ENCODE measurements at places on chromosomes 3 and 15. TPM values are rescaled to one million over a fixed set of nuclear protein-coding genes. Genes with fewer than 3 reads are reported as not detected.

DNA sequence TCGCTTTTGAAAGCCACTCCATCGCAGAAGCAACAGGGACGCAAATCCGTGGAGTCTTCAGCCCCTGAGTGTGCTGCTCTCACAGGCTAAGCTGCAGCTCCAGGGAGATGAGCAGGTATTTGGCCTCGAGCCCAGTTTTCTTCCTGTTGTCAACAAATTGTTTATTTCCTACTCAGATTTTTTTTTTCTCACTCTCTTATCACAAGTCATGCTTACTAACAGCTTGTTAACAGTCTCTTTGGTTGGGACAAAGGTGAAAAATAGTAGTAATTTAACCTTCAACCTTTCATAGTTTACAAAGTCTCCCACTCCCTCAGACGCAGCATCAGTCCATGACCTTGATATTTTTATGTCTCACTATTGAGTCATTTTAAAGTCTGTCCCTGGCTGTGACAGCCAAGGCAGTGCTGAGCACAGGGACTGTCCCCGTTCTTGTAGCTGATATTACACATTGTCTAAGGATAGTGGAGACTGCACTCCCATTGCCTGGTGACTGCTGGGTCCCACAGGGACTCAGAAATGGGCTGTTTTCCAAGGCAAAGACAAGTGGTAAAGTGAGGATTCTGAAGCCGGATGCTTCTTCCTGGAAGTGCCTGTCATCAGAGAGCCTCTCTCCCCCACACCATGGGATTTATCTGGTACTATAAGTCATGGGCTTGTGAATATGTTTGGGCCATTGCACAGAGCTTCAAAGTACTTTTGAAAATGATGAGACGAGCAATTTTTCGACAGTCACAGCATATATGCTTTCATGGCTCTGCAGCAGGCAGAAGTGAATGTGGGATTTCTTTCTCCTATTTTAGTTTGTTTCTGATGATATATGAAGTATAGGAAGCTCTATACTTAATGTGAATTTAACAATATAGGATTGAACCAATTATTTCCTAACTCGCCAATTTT is 59.8 kb upstream of the UNC13C start:
- no peaks in the 10 kb centered on the region for H3K36me3 ChIP-seq
- DNase-seq, result no peak
- no peak overlapping the region for H3K4me3 ChIP-seq
- no peaks in the 10 kb centered on the region for H3K27me3 ChIP-seq
- H3K27ac ChIP-seq, result no peak overlapping the region

- H3K27me3 ChIP-seq, result peaks cover 5% of the 10 kb centered on the region
- peak within 1 kb of the TSS; percentile 67 for H3K4me3 ChIP-seq
- no peak within 1 kb of the TSS for H3K27ac ChIP-seq
- no peaks in the 10 kb centered on the region for H3K36me3 ChIP-seq
- no peak for DNase-seq
Observed at GRCh38 chr3:55486857-55487380, at the start of gene WNT5A. Gene WNT5A, minus strand, starts transcription at chr3:55487306. Its CDS starts 321 bp downstream, at chr3:55486985.

GRCh38 chr3:154156530-154156929 is 35.3 kb downstream of the ARHGEF26 start:
- H3K36me3 ChIP-seq, result peaks cover 4% of the 10 kb centered on the region
- no peaks in the 10 kb centered on the region for H3K4me1 ChIP-seq
- no peak overlapping the region for H3K27ac ChIP-seq
- no peak overlapping the region for H3K4me3 ChIP-seq
- no peak for DNase-seq
- H3K27me3 ChIP-seq, result no peaks in the 10 kb centered on the region

DNA sequence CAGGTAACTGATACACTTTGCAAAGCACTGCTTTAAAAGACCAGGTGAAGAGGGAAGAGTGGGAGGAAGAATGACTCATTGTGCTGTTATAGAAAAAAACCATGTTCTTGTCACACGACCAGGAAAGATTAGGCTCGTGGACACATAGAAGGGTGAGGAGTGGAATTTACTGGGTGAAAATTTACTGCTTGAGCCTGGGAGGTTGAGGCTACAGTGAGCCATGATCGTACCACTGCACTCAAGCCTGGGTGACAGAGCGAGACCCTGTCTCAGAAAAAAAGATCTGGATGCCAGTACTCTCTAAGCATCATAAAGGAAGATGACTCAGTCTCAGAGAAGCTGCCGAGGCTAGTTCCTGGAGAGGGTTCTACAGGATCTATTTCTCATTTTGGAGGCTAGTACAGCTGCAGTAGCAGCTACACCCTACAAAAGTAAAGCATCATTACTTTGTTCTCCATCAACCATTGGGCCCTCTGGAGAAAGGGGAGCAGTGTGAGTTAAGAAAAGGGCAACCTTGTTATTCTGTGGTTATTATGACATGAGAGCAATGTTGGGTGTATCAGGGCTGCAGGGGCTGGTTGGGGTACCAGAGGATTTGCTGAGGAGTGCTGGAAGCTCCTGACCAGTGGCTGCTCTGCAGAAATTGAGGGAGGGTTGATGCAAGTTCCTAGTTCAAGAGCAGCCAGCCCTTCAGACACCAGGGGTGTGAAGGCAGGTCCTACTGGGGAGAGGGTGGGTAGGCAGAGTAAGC is 75.4 kb downstream of the CMTM8 start:
- no peak overlapping the region for H3K27ac ChIP-seq
- no peaks in the 10 kb centered on the region for H3K36me3 ChIP-seq
- no peaks in the 10 kb centered on the region for H3K4me1 ChIP-seq
- no peak for DNase-seq
- no peaks in the 10 kb centered on the region for H3K27me3 ChIP-seq
- no peak overlapping the region for H3K4me3 ChIP-seq

DNA sequence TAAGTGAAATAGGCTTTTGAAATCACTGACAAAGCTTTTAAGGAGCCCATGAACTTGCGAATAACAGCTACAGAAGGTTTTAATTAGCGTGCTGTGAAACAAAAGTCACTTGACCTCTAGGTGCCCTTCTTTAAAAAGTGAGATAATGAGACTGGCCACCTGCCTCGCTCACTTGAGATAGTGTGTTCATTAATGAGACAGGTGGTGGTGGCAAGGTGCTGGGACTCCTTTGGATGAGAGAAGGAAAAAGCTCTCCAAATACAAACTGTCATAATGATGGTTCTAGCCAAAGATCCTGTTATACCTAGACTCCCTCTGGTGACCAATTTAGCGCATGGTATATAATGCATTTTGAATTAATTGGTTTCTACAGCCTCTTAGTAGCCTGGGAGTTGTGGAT is 22.7 kb upstream of the IREB2 start:
- H3K4me1 ChIP-seq, result no peaks in the 10 kb centered on the region
- H3K27me3 ChIP-seq, result no peaks in the 10 kb centered on the region
- no peak overlapping the region for H3K4me3 ChIP-seq

DNA sequence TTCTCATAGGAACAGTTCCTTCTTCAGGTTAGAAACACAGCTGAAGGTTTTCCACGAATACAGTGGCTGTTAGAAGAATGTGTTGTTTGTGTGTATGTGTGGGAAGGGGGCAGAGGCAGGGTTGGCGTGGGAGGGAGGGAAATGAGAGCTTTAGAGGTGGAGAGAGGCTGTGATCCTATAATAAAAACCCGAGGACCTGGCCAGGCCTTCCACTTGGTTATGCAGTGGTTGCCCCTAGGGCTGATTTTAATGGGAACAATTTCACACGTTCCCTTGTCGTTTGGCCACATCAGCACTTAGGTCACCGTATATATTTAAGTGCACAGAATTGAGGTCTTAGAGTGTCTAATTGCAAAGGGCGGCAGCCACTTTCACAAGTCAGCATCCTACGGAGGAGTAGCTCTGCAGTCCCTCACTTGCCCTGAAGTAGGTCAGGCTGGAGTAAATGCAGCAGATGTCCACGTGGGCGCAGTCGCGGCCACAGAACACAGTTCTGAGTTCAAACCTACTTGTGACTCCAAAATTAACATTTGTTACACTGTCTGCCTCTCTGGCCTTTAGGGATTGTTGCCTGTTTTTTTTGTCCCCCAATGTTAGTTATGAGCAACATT is 85.6 kb downstream of the PDCD6IP start:
- H3K4me3 ChIP-seq, result peak overlapping the region; percentile 2
- H3K36me3 ChIP-seq, result no peaks in the 10 kb centered on the region
- no peaks in the 10 kb centered on the region for H3K27me3 ChIP-seq

- no peaks in the 10 kb centered on the region for H3K27me3 ChIP-seq
- H3K27ac ChIP-seq, result no peak overlapping the region
- no peak for DNase-seq
- H3K4me1 ChIP-seq, result peaks cover 14% of the 10 kb centered on the region
Observed at GRCh38 chr3:50359760-50360110, 414 bp upstream of the TMEM115 start.

- H3K27ac ChIP-seq, result peak overlapping the region; percentile 85
- H3K4me1 ChIP-seq, result peaks cover 93% of the 10 kb centered on the region
- no peak overlapping the region for H3K4me3 ChIP-seq
Observed at GRCh38 chr3:126999383-126999782, 16.5 kb downstream of the PLXNA1 start.

DNA sequence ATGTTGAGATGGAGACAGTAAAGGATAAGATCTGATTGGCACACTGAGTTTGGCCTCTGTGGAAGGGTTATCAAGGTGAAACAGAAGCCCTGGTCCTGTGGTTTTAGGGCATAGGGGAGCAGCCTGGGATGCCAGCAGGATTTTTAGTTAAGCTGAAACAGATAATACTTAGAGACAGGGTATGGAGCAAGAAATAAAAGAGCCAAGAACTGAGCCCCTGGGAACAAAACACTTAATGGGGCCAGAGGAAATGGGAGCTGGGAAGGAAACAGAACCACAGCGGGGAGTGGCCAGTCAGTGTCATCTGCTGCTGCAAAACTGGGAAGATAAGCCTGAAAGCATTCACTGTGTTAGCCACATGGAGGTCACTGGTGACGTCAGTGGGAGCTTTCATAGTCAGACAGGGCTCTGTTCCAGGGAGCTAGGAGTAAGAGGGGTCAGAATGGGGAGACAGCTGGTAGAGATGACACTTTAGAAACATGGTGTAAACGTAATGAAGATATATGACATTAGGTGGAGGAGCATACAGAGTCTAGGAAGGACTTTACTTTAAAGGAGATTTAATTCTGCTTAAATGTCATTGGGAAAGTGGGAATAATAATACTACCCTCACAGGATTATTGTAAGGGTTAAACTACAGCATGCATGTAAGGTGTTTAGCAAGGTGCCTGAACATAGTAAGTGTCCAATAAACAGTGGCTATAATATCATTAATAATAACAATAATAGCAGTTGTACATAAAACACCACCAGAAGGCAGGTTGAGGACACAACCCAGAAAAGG is 172.7 kb upstream of the CTNNB1 start:
- no peak for DNase-seq
- no peak overlapping the region for H3K27ac ChIP-seq
- H3K36me3 ChIP-seq, result no peaks in the 10 kb centered on the region
- H3K4me3 ChIP-seq, result no peak overlapping the region
- H3K27me3 ChIP-seq, result no peaks in the 10 kb centered on the region
- H3K4me1 ChIP-seq, result no peaks in the 10 kb centered on the region

DNA sequence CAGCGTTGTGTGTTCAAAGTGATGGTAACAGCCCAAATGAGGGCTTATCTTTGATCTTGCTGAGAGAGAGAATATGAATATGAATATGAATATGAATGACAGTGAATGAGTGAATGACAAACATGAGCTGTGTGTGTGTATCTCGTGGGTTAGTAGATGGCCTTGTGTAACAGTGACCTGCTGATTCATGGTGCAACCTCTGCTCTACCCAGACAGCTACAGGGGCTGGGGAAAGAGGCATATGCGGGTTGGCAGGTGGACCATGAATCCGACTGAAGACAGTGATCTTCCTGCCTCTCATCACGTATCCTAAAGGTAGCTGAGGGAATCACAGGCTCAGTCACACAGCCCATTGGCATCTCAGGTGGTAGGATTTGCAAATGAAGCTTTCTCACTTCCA is 58.2 kb downstream of the CHDH start:
- H3K27ac ChIP-seq, result no peak overlapping the region
- no peak for DNase-seq
- no peaks in the 10 kb centered on the region for H3K27me3 ChIP-seq
- no peak overlapping the region for H3K4me3 ChIP-seq

DNA sequence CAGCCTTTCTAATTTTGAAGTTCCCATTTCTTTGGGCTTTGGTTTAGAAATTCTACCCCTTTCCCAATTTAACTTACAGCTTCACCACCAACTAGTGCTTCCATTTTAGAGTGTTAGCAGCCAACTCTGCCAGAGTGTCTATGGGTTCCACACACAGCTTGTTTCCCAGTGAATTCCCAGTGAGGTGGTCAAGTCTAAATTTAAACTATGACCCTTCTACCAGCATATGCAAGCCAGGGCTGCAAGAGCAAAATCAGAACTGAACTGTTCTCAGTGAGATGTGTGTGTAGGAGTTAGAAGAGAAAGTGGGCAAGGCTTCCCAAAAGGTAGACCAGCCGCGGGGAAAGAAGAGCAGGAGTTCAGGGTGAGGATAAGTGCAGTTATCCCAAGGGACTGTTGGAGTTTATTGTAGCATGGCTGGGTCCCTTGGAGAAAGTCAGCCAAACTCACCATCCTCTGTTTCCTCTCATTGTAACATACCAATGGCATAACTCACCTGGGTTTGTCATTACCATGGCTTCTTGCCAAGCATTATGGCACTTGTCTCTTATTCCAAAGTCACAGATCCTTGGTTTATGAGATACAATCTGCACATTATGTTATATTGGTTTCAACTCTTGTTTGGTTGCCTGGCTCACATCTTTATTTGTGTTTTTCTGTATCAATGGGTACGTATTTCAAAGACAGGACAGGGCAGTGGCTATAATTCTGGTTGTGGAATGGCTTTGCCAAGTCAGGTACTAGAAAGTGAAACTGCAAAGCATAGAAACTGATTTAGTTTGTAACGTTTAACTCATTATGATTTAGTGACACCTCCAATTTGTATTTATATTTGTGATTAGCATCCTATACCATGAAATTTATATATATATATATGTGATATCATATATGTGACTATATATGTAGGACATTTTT is 130.2 kb upstream of the UMPS start:
- H3K36me3 ChIP-seq, result no peaks in the 10 kb centered on the region
- DNase-seq, result no peak
- H3K4me3 ChIP-seq, result no peak overlapping the region

- H3K36me3 ChIP-seq, result peaks cover 63% of the 10 kb centered on the region
- H3K4me3 ChIP-seq, result no peak overlapping the region
- H3K27me3 ChIP-seq, result no peaks in the 10 kb centered on the region
Observed at GRCh38 chr3:128071771-128072453, 19.7 kb downstream of the SEC61A1 start.

GRCh38 chr3:10600726-10601125 is 95.3 kb upstream of the ATP2B2 start:
- H3K36me3 ChIP-seq, result no peaks in the 10 kb centered on the region
- H3K27ac ChIP-seq, result no peak overlapping the region
- H3K4me1 ChIP-seq, result no peaks in the 10 kb centered on the region
- no peak for DNase-seq
- no peak overlapping the region for H3K4me3 ChIP-seq

- DNase-seq, result no peak
- H3K4me3 ChIP-seq, result no peak overlapping the region
- H3K27ac ChIP-seq, result no peak overlapping the region
- no peaks in the 10 kb centered on the region for H3K27me3 ChIP-seq
- no peaks in the 10 kb centered on the region for H3K4me1 ChIP-seq
Observed at GRCh38 chr3:147962408-147963164, 553.4 kb downstream of the ZIC1 start.

Gene EFHB
- total RNA-seq, result not detected

Gene ILDR1
- not detected for total RNA-seq

Gene AHSG
- total RNA-seq, result 0.53 TPM

Gene CASR
- not detected for total RNA-seq

Gene SLC9C1
- 0.32 TPM for total RNA-seq

Gene SCAANT1
- not detected for total RNA-seq

Gene SNTN
- total RNA-seq, result not detected

Gene SMCO1
- not detected for total RNA-seq

Gene DPPA2
- not detected for total RNA-seq

All from ascending aorta (tissue), 2 donors.